ENCODE measurements at places on chromosomes 6 and 20. TPM values are rescaled to one million over a fixed set of nuclear protein-coding genes. Genes with fewer than 3 reads are reported as not detected.
A peak's percentile ranks its signal among the peaks of the same experiment; 100 is the strongest.

The TXLNB gene
- total RNA-seq = 0.56 TPM

DNA sequence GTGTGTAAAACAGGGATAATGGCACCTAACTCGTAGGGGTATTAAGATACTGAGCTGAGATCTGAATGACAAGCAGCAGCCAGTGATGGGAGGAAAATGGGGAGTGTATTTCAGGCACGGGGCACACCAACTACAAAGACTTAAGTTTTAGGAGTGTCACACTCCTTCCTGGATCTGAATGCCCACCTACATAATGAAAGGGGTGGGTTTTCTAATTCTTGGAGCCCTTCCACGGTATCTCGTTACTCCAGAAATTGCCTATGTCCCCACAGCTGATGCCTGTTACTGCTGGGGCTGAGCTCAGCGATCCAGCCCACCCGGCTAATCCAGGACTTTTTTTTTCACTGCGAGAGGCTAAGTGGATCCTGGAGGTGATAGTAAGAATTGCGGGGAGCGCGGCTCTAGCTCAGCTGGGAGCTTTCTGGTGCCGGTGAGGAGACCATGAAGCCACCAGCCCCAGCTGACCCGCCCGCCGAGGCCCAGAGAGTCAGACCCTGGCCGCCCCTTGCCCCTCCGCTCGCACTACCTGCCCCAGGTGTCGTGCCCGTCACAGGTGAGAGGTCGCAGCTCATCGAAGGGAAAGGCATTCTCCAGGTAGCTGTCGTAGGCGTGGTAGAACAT, 727 bp downstream of the EDEM2 start:
- DNase-seq = peak; percentile 47
- H3K36me3 ChIP-seq = no peaks in the 10 kb centered on the region
- peak overlapping the region; percentile 76 for H3K27ac ChIP-seq
- H3K27me3 ChIP-seq = no peaks in the 10 kb centered on the region
- peak overlapping the region; percentile 58 for H3K4me3 ChIP-seq

GRCh38 chr20:39752262-39752876, 790.2 kb downstream of the DHX35 start:
- H3K36me3 ChIP-seq = no peaks in the 10 kb centered on the region
- peaks cover 6% of the 10 kb centered on the region for H3K4me1 ChIP-seq
- DNase-seq = no peak
- no peak overlapping the region for H3K27ac ChIP-seq

GRCh38 chr6:139150920-139151319, 16.0 kb downstream of the HECA start:
- no peaks in the 10 kb centered on the region for H3K27me3 ChIP-seq
- H3K4me3 ChIP-seq = no peak overlapping the region
- H3K4me1 ChIP-seq = peaks cover 55% of the 10 kb centered on the region
- H3K36me3 ChIP-seq = no peaks in the 10 kb centered on the region

- no peak overlapping the region for H3K27ac ChIP-seq
- H3K4me3 ChIP-seq = no peak overlapping the region
- no peak for DNase-seq
Observed at GRCh38 chr6:118725944-118726343, 74.6 kb upstream of the CEP85L start.
